ENCODE measurements at places on chromosomes 1 and 21.

- DNase-seq = peak; percentile 89
- H3K36me3 ChIP-seq = 0 out of 2 replicates have a peak, but pooled peaks cover 4% of the 10 kb centered on the region
- peak overlapping the region; percentile 72 for H3K27ac ChIP-seq
- peaks cover 51% of the 10 kb centered on the region for H3K4me1 ChIP-seq
Measured at GRCh38 chr21:34640858-34641257, 25.9 kb upstream of the RCAN1 start.

DNA sequence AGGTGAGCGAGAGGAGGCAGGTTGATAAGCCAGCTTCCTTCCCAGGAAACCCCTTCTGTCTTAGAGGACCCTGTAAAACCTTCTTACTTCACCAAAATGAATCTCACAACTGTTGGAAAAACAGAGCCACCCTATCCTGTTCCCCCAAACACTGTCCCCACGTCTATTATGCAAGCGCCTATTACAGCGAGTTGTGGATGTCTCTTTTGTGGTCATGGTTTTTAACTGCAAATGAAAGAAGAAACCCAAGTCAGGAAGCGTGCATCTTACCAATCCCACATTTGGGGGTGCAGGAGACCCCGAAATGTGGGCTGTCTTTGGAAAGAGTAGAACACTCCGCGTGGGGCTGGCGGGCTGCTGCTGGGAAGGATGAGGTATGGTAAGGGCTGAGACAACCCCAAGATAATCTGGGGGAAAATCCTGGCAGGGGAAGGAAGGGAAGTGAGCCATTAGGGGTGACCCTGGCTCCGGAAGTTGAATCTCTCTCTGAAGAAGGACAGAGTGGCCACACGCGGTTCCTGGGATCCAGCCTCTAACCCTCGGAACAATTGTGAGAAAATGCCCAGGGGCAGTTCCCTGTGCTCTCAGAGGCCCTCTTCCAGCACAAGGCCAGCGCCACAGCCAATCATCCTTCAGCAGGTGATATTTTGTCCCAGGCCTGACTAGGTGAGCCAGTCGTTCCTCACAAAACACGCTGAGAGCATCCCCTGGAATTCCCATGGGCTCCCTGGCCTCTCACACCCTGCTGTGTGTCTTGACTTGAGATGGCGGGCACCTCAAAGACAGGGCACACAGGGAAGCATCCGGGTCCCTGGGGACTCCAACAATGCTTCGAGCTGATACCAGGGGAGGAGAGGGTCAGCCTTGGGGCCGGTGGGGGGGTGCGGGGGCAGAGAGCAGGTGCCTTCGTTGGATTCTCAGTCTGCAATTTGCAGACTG lies 168.5 kb upstream of the IRF2BP2 start:
- H3K36me3 ChIP-seq = peaks cover 7% of the 10 kb centered on the region
- no peak for DNase-seq
- H3K4me1 ChIP-seq = no peaks in the 10 kb centered on the region
- no peak overlapping the region for H3K27ac ChIP-seq

DNA sequence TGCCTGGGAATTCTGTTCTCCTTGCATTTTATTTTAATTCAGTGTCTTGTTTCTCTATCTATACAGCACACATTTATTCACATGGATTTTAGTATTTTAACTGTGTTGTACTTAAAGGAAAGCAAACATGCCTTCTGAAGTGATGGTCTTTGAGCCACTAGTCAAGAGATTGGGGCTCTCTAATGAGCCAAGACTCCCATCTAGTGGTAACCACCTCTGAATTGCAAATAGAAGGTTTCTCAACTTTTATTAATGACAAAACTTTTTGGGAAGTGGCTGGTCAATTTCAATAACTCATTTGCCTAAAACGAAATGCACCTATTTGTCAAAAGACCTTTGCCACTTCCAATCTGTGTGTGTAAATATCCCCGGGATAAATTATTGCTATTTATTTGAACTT lies 199.6 kb downstream of the LTN1 start:
- no peak overlapping the region for H3K27ac ChIP-seq
- DNase-seq = peak; percentile 44
- peaks cover 29% of the 10 kb centered on the region for H3K4me1 ChIP-seq
- no peaks in the 10 kb centered on the region for H3K36me3 ChIP-seq

- DNase-seq = no peak
- no peaks in the 10 kb centered on the region for H3K27me3 ChIP-seq
- H3K4me1 ChIP-seq = peaks cover 51% of the 10 kb centered on the region
Measured at GRCh38 chr1:161951646-161952045, 72.0 kb downstream of the OLFML2B start.

- H3K4me3 ChIP-seq = no peak overlapping the region
- H3K27ac ChIP-seq = no peak overlapping the region
- H3K36me3 ChIP-seq = 0 out of 2 replicates have a peak, but pooled peaks cover 5% of the 10 kb centered on the region
- DNase-seq = no peak
Measured at GRCh38 chr1:109728870-109729269, 12.0 kb downstream of the GSTM3 start.

DNA sequence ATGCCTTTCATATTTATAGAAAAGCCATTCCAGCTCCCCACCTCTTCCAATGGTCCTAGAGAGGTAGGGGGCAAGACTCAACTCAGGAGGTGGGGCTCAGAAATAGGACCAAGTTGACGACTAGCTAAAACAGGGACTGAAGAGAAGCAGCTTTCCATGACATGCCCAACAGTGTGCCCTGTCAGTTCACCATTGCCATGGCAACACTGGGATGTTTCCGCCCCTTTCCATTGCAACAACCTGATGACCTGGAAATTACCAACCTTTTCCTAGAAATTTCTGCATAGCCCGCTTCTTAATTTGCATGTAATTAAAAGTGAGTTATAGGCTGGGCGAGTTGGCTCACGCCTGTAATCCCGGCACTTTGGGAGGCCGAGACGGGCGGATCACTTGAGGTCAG lies 22.4 kb upstream of the INTS3 start:
- no peak overlapping the region for H3K4me3 ChIP-seq
- no peak overlapping the region for H3K27ac ChIP-seq
- 0 out of 2 replicates have a peak, but pooled peaks cover 6% of the 10 kb centered on the region for H3K4me1 ChIP-seq
- no peaks in the 10 kb centered on the region for H3K36me3 ChIP-seq
- H3K27me3 ChIP-seq = no peaks in the 10 kb centered on the region

- H3K4me1 ChIP-seq = no peaks in the 10 kb centered on the region
- no peak overlapping the region for H3K4me3 ChIP-seq
- DNase-seq = no peak
- peaks cover 34% of the 10 kb centered on the region for H3K27me3 ChIP-seq
- H3K36me3 ChIP-seq = no peaks in the 10 kb centered on the region
Measured at GRCh38 chr1:54695221-54695620, 20.4 kb upstream of the TTC4 start.

GRCh38 chr1:84433258-84434080 lies 35.2 kb downstream of the DNASE2B start:
- peak overlapping the region; percentile 75 for H3K27ac ChIP-seq
- no peaks in the 10 kb centered on the region for H3K4me1 ChIP-seq
- H3K4me3 ChIP-seq = peak overlapping the region; percentile 75
- DNase-seq = peak; percentile 74
- H3K27me3 ChIP-seq = no peaks in the 10 kb centered on the region

DNA sequence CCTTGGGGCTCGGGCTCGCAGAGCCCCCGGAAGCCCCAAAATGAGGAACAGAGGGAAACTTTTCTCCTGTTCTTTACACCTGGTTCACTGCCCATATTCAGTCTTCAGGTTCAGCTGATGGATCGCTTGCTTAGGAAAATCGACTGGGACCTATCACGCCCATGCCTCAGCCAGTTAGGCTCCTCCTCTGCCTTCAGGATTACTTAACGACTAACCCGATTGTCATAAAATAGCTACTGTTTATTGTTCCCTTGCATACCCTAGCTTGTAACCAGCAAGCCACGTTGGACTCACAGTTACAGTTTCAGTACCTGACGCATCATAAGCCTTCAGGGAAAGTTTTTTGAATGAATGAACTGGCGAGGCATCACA lies 692 bp downstream of the TARDBP start:
- peak; percentile 32 for DNase-seq
- H3K27ac ChIP-seq = peak overlapping the region; percentile 84
- peak overlapping the region; percentile 92 for H3K4me3 ChIP-seq
- peaks cover 12% of the 10 kb centered on the region for H3K4me1 ChIP-seq

- H3K36me3 ChIP-seq = no peaks in the 10 kb centered on the region
- DNase-seq = no peak
- no peaks in the 10 kb centered on the region for H3K27me3 ChIP-seq
- H3K27ac ChIP-seq = no peak overlapping the region
- H3K4me3 ChIP-seq = no peak overlapping the region
- peaks cover 9% of the 10 kb centered on the region for H3K4me1 ChIP-seq
Measured at GRCh38 chr1:184524248-184524647, 137.4 kb downstream of the C1orf21 start.

All from HFFc6 (cell line).